Activated CD4-positive, alpha-beta memory T cell treated with anti-CD3 and anti-CD28 coated beads for 36 hours (primary cell): ENCODE measurements at places on chromosomes 12 and 14. TPM values are rescaled to one million over a fixed set of nuclear protein-coding genes. Genes with fewer than 3 reads are reported as not detected.

- peaks cover 13% of the 10 kb centered on the region for H3K4me1 ChIP-seq
- H3K36me3 ChIP-seq = peaks cover 8% of the 10 kb centered on the region
- no peaks in the 10 kb centered on the region for H3K27me3 ChIP-seq
- no peak overlapping the region for H3K27ac ChIP-seq
Observed at GRCh38 chr14:75578786-75579337, 442 bp downstream of the FLVCR2 start.

DNA sequence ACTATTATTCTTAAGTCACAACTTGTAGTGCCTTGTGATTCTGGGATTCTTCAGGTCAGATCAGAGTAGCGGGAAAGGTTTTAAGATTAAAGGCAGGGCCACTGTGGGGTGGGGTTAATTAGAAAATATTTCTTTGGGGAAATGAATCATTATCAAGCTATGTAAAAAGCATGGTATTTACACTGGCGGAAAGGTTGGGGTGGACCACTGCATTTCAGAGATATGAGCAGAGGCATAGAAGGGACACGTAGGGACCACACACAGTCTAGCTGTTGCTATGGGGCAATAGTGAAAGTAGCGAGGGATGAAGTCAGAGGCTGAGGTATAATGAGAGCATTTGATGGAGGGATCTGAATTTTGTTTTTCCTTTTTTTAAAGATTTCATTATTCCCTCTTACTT lies 31.7 kb upstream of the KCNH3 start:
- no peaks in the 10 kb centered on the region for H3K27me3 ChIP-seq
- no peak overlapping the region for H3K4me3 ChIP-seq
- H3K27ac ChIP-seq = no peak overlapping the region
- no peaks in the 10 kb centered on the region for H3K4me1 ChIP-seq

GRCh38 chr12:113049976-113050742 lies 6.4 kb upstream of the DTX1 start:
- H3K27me3 ChIP-seq = no peaks in the 10 kb centered on the region
- H3K36me3 ChIP-seq = no peaks in the 10 kb centered on the region
- peaks cover 8% of the 10 kb centered on the region for H3K4me1 ChIP-seq
- no peak overlapping the region for H3K4me3 ChIP-seq
- H3K27ac ChIP-seq = no peak overlapping the region

DNA sequence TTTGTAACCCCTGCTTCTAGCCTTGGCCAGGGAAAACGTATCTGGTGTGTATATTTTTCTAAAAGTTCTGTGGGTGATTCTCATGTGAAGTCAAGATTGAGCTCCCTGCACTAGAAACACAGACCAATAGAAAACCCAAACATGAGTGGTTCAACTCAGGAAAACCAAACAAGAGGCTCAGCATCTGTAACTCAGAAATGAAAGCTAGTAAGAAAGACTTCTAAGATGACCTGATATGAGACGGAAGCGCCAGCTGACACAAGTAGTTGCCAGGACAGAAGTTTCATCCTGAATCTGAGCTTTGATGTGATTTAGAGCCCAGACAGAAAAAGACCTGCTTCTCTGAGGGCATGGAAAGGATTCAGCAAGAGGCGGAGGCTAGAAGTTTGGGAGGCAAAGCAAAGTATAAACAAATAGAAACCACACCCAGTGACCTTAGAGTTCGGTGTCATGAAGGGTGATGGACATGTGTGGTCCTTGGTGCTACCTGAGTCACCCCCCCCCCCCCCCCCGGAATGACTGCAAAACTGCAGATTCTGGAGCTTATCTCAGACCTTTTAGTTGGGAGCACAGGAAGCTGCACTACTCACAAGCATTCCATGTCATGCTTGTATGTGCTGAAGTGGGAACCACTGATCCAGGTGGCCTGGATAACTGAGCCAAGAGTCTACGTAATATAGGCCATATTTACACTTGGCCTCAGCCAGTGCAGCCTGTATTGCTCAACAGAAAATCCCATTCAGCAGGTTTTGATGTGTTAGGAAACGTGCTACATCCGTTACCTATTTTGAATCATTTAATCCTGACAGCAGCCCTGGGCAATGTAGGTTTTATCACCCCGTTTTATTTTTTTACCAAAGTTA lies 191.3 kb downstream of the ANO6 start:
- no peak overlapping the region for H3K4me3 ChIP-seq
- H3K27ac ChIP-seq = no peak overlapping the region

GRCh38 chr14:67773844-67774377 lies 42.5 kb downstream of the ZFYVE26 start:
- H3K36me3 ChIP-seq = peaks cover 44% of the 10 kb centered on the region
- H3K27ac ChIP-seq = no peak overlapping the region
- H3K4me1 ChIP-seq = no peaks in the 10 kb centered on the region
- DNase-seq = no peak
- no peaks in the 10 kb centered on the region for H3K27me3 ChIP-seq

GRCh38 chr12:38159591-38160317 lies 156.8 kb upstream of the ALG10B start:
- no peak for DNase-seq
- H3K27ac ChIP-seq = no peak overlapping the region
- H3K27me3 ChIP-seq = no peaks in the 10 kb centered on the region
- H3K4me3 ChIP-seq = no peak overlapping the region

Gene ZNF605
- total RNA-seq = 5.3 TPM
